ENCODE measurements at places on chromosomes 12 and 14.

DNA sequence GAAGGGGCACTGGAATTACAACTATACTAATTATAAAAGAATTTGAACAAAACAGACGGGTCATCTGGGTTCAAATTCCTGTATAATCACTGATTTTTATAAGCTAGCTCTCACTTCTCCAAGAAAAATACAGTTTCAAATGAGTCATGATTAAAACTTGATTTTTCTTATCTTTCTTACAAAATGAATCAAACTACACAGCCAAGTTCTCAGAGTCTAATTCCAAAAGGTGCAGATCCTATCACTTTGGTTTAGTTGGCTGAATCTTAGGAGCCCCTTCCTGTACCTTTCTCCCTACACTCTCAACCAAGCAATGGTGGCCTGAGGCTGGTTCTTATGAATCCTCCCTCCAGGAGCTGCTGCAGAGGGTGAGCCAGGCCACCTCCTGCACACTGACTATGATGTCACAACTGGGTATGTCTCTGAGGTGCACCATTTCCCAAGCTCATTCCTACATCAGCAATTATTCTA is 43.8 kb upstream of the BMP4 start:
- no peak for DNase-seq

DNA sequence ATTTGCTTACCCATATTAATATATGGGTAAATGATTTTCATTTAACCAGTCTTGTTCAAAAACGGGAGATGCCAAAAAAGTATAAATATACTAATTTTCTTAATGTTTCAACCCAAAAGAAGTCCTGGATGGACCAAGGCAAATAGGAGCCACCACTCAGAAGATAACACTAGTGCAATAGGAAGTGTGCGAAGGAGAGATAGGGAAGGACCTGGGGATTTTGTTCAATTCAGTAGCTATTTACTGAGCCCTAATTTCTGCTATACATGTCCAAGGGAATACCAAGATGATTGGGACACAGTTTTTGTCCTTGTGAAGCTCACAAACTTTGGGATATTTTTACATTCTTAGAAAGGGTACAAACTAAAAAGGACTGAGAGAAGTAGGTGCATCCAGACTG is 1.5 kb downstream of the CMAS start:
- no peak for DNase-seq

DNA sequence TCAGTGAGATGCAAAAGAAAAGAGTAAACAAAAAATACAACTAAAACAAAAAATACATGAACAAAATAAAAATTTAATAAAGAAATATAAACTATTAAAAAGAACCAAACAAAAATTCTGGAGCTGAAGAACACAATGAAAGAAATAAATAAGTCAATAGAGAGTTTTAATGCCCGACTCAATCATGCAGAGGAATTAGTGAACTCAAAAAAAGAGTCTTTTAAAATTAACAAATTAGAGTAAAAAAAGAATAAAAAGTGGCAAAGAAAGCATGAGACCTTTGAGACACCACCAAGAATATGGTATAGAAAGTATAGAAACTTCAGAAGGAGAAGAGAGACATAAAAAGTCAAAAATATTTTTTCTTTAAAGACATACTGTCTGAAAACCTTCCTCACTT is 2.6 kb upstream of the KLRC1 start:
- no peak for DNase-seq

DNA sequence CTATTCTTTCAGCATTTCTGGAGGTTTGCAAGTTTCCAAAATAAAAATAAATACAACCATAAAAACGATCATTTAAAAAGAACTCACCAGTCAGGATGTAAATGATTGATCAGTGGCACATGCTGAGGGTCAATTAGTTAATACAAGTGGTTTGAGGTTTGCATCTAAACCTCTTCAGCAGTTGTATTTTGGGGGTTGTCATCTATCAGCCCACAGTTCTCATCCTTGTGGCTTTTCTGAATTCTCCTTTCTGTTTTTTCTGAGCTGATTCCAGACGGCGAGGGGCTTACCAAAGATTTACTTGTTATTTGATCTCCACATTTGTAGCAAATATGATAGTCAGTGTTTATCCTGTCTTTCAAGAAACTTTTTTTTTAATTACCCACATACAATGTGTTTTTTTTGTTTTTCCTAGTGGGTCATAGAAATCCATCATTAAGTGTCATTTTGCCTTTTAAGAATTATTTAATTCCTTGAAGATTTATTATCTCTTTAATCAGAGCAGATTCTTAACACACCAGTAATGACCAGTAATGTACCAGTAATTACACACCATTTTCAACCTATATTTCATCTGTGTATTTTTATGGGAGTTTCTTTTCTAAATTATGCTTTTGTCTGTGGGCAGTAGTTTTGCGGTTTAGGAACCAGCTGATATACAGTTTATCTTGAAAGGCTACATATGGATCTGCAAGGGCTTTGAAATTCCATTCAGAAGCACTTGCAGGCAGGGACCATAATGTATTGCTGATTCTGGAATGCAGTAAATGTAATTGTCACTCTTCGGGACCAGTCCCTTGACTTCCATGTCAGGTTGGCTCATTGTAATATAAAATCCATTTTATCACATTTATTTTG is 56.3 kb upstream of the DAAM1 start:
- no peak for DNase-seq

DNA sequence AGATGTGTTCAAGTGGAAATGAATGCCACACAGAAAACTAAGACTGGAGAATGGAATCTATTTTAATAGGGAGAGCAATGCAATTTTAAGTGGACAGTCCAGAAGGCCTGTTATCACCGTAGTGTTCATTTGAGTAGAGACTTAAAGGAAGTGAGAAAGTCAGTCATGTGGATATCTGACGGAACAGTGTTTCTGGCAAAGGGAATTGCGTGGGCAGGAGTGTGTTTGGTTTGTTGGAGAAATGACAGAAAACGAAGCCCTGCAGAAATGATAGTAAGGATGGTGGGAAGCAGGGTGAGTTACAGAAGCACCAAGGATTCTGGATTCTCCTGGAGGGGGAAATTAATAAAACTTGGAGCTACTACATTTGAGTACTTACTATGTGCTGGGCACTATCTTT is 776.6 kb downstream of the MED13L start:
- no peak for DNase-seq

DNA sequence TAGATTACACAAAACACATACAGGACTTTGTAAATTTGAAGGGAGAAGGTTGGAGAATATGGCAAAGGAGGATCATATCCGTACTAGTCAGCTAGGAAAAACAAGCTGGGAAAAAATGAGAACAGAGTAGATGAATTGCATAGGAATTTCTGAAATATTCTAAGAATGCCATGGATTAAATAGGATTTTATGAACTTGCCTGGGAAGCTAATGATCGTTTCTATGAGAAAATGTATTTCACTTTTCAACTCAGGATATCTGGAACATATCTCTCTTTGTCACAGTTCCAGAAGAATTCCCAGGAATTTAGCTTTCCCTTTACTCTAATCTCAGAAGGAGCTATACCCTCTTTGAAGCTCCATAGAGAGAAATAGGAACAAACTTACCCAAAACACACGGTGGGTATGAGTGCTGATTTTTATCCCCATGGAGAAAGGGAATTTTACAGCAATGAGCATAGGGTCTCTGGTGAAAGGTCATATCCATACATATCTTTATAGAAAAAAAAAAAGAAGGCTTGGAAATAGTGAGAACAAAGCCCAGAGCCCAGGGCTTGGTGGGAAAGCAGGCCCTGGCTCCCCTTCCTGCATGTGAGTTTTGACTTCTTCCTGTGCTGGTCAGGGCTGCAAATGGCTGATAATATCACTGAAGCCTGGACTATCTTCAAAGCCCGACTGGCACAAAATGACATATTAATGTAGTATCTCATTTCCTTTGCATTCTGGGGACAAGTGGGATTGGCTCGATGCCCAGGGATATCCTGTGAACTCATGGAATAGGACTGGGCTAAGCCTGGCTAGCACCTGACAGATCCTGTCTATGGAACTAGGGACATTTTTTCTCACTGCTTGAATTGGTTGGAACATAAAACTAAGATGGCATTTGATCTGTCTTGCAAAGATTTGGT is 136.3 kb downstream of the AEBP2 start:
- DNase-seq, result peak; percentile 70

GRCh38 chr14:105487449-105487985 is 831 bp downstream of the CRIP1 start:
- no peak for DNase-seq

- no peak for DNase-seq
These were observed 357.4 kb downstream of the TMEM117 start for GRCh38 chr12:44193281-44193680.

DNA sequence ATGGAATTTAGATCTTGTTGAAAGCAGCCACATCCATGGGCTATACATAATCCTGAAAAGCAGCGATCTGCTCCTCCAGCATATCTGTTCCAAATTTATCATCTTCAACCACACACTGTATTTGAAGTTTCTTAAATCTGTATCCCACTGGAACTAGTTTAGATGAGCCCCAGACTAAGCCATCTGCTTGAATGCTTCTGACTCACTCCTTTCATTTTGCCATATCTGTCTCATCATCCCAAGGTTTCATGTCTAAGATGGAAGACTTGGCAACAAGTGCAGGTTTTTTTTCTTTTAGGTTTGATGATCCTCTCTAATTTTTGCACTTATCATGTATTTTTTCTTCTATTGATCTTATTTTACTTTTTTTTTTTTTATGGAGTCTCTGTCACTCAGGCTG is 54.4 kb upstream of the TMEM263 start:
- no peak for DNase-seq

DNA sequence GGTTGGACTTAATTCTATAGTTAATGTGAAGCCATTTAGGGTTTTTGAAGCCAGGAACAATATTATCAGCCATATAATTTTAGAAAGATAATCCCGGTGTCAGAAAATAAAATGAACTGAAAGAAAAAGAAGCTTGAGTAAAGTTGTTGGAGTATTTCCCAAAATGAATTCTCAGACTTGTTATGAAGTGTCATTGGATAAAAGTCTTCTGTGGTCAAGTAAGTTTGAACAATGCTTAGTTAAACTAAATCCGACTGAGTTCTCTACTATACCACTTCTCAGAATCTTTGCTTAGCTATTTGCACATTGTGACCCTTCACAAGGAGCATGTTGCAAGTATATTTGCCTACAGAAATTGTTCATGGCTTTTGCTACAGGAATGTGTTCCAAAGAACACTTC is 17.5 kb upstream of the FLRT2 start:
- DNase-seq, result no peak

DNA sequence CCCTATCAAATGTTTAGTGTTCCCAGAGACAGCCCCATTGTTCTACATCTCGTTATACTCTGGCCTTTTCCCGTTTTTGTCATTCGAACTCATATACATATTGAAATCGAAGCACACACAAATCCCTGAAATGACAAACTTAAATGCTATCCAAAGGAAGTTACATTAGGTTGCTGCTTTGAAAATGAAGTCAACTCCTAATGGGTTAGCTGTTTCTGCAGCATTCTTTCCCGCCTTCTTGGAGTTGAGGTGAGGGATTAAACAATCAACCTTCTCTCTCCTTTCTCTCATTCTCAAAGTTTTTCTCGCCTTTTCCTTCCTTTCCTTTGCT is 642 bp upstream of the PHC1 start:
- no peak for DNase-seq

- DNase-seq, result no peak
These were observed 54.3 kb downstream of the PTPN11 start for GRCh38 chr12:112473056-112473455.

GRCh38 chr12:50739611-50740010 is 24.3 kb upstream of the ATF1 start:
- no peak for DNase-seq

DNA sequence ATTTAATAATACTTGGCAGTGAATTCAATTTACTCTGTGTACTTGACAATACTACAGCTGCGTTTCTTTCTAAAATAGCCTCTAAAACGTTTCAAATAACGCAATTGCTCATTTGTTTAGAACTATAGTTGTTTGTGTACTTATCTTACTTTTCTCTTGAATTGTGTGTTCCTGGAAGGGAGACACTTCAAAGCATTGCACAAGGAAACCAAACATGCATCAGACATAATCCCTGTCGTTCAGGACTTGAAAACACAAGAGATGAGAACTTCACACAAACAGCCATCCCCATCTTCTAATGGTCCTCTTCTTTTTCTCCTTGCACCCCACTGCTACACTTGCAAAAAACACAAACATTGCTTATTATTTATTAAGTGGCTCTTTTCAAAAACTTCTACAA is 38.5 kb downstream of the PTGER2 start:
- no peak for DNase-seq

DNA sequence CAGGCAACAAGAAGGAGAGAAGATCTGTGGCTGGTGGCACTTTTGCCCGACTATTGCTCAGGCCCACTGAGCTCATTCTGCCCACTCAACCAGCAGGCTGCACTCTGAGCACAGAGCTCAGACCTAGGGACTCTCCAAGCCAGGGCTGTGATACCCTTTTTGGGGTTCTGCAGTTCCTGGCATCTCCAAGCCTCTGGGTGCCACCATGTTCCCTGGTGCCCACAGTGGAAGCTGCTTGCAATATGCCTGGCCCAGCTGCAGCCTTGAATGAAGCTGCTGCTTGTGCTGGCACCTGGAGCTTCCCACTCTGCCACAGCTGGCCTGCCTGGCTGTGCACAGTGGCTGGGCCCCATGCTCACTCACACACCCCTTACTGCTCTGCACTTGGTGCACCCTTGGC is 236.1 kb downstream of the ADGRD1 start:
- DNase-seq, result no peak

GRCh38 chr12:98470469-98471082 is 44.8 kb upstream of the TMPO start:
- no peak for DNase-seq

DNA sequence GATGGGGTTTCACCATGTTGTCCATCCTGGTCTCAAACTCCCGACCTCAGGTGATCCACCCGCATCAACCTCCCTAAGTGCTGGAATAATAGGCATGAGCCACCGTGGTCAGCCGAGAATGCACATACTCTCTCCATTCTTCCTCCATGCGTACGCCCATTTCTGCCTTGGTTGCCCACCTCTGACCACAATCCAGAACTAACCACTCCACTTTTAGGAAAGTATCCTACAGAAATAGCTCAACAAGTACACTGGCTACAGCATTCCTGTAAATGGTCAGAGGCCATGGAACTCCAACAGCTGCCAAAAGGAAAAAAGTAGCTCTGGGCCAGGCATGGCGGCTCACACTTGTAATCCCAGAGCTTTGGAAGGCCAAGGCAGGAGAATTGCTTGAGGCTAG is 60.7 kb downstream of the IRF2BPL start:
- DNase-seq, result no peak

DNA sequence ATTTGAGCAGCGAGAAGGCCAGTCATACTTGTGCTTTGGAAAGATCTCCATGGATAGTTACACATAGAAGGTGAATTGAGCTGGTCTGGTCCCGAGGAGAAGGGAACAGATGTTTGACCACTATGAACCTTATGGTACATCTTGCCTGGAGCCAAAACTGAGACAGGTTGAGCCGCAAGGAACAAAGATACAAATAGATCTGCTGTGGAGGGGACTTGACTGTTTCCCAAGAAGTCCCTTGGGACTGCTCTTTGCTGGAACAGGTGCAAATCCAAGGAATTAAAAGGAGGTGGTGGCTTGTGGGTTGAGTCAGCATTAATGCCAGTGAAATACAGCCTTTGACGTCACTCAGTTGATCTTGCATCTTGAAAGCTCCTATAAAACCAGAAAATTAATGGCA is 68.8 kb upstream of the PRIMA1 start:
- DNase-seq, result no peak

GRCh38 chr12:28884904-28885679 is 264.0 kb upstream of the FAR2 start:
- DNase-seq, result no peak

- DNase-seq, result no peak
These were observed 133.8 kb downstream of the CFAP54 start for GRCh38 chr12:96623155-96623554.

- no peak for DNase-seq
These were observed 797 bp downstream of the ESPL1 start for GRCh38 chr12:53268630-53269562.

- no peak for DNase-seq
These were observed 30.6 kb downstream of the NAA30 start for GRCh38 chr14:57420986-57421385.

Measured in SK-N-MC (cell line).